ENCODE measurements at places on chromosomes 1 and 21. TPM values are rescaled to one million over a fixed set of nuclear protein-coding genes. Genes with fewer than 3 reads are reported as not detected.

LENEP gene
- 1.2 TPM for total RNA-seq

DNA sequence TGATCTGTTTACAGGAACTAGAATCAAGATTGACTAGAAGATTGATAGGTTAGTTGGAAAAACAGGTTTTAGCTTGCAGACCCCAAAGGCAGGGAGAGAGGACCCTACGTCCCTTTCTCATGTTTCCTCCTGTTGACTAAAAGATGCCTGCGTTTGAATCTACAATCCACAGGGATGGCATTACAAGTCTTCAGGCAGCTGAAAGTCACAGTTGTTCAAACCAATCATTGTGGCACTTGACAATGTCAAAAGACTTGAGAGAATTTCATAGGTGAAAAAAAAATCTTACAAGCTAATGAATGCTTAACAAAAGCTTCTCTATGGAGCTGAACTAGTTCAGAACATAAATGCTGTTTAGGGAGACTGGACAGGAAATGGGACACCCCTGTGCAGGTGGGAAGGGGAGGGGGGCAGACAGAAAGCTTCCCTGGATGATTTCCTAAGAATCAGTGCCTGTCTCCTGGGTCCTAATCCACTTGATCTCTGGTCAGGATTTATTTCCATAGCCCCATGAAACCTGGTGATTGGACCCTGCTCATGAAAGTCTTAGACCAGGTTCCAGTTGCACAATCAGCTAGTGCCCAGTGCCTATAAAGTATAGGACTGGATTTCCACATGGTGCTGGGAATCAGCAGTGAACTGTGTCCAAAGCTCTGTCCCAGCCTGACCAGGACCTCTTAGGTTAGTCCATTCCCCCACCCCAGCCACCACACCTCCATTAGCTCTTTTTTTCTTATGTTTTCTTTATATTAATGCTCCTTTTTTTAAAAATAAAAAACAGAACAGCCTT lies 91.6 kb upstream of the BCAR3 start:
- H3K4me1 ChIP-seq: peaks cover 2% of the 10 kb centered on the region
- no peak overlapping the region for H3K27ac ChIP-seq
- no peak for DNase-seq
- H3K36me3 ChIP-seq: no peaks in the 10 kb centered on the region
- H3K4me3 ChIP-seq: no peak overlapping the region

TDRD10 gene
- not detected for total RNA-seq

- H3K4me1 ChIP-seq: no peaks in the 10 kb centered on the region
- H3K4me3 ChIP-seq: no peak overlapping the region
- H3K36me3 ChIP-seq: peaks cover 37% of the 10 kb centered on the region
- no peaks in the 10 kb centered on the region for H3K27me3 ChIP-seq
- H3K27ac ChIP-seq: no peak overlapping the region
- DNase-seq: no peak
Observed at GRCh38 chr1:50522691-50523342, 99.6 kb upstream of the DMRTA2 start.

MEX3A gene
- total RNA-seq: 0.06 TPM

DNA sequence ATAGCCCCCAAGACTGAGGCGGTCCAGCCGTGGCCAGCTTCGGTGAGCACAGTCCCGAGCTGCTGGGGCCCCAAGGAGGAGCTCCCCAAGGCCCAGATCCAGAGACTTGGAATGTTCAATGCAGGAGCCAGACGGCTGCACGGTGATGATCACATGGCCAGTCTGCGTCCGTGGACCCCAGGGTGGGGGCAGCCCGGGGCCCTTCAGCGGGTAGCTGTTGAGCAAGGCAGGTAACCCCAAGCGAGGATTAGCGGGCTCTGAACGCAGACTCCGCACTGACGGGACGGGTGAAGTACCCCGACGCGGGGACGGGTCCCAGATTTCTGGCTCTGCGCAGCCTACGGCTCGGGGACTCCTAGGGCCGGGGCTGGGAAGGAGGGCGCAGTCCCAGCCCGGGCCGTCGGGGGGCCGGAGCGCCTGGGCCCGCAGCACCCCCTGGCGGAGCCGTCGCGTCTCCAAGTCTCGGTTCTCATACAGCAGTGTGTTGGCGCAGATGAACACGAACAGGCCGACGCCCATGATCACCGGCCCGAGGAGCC lies 2.7 kb downstream of the TMEM200B start:
- H3K4me1 ChIP-seq: peaks cover 4% of the 10 kb centered on the region
- DNase-seq: peak; percentile 77
- no peak overlapping the region for H3K27ac ChIP-seq
- H3K27me3 ChIP-seq: peaks cover 27% of the 10 kb centered on the region

DNA sequence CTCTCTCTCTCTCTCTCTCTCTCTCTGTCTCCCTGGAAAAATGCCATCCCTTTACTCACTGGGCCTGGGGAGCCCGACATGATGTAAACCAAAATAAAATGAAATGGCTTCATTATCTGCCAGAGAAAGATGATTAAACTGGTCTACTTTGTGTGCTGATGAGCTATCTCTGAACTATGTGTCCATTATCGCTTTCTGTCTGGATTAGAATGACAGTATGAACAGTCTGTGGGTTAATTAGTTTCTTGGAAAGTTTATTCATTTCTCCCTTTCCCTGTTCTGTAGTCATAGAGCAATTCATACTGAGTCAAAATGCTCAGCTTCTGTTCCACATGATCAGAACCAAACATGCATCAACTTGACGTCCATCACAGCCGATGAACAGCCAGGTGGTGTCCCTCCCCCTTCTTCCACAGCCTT lies 72.4 kb upstream of the KCND3 start:
- peaks cover 18% of the 10 kb centered on the region for H3K27me3 ChIP-seq
- H3K27ac ChIP-seq: no peak overlapping the region
- no peak for DNase-seq
- H3K36me3 ChIP-seq: no peaks in the 10 kb centered on the region
- H3K4me3 ChIP-seq: no peak overlapping the region

OR14K1 gene
- total RNA-seq: not detected

RNPEP gene
- 40.4 TPM for total RNA-seq

OR6K3 gene
- total RNA-seq: not detected

SPRR4 gene
- not detected for total RNA-seq

DNA sequence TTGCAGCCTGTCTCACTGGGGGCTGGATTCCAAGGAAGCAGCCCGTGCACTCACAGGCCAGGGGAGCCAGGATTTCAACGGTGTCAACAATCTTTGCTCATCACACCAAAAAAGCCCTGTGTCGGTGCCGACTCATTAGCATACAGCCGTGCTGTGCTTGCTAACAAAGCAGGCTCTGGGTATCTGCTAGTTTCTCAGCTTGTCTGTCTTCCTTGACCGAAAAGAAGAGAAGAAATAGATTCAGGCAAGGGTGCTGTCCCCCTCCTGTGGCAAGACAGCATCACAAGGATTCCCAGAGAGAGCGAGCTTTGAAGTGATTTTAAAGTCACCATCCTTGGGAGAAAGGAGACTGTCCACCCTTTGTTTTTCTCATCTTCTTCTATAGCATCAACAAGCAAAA lies 214.7 kb downstream of the SDCCAG8 start:
- no peaks in the 10 kb centered on the region for H3K27me3 ChIP-seq
- H3K4me1 ChIP-seq: peaks cover 8% of the 10 kb centered on the region

GRCh38 chr1:13600762-13601453 lies 17.3 kb downstream of the PDPN start:
- H3K4me3 ChIP-seq: no peak overlapping the region
- no peaks in the 10 kb centered on the region for H3K36me3 ChIP-seq
- H3K27ac ChIP-seq: no peak overlapping the region
- no peaks in the 10 kb centered on the region for H3K27me3 ChIP-seq
- no peak for DNase-seq

HES4 gene
- total RNA-seq: 0.61 TPM

DNA sequence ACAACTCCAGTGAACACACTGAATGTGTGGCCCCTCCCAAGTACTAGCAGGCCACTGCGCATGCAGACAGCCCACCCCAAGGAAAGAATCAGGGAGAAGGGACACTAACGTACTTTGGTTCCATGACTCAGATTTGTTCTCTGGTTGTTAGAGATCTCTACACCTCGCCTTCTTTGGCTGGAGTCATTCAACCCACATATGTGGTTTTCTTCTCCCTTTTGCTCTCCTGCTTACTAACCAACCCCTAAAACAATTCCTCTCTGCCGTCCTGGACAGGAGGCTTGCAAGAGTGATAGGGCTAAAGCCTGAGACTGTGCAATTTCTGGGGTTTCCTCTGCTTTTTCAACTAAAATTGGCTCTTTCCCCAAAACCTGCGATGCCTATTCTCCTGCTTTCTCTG lies 5.7 kb upstream of the CD48 start:
- DNase-seq: no peak
- H3K4me1 ChIP-seq: peaks cover 41% of the 10 kb centered on the region
- H3K36me3 ChIP-seq: peaks cover 1% of the 10 kb centered on the region
- H3K27me3 ChIP-seq: no peaks in the 10 kb centered on the region
- no peak overlapping the region for H3K4me3 ChIP-seq

TPTE gene
- total RNA-seq: not detected

SAMSN1 gene
- total RNA-seq: 126 TPM

DNA sequence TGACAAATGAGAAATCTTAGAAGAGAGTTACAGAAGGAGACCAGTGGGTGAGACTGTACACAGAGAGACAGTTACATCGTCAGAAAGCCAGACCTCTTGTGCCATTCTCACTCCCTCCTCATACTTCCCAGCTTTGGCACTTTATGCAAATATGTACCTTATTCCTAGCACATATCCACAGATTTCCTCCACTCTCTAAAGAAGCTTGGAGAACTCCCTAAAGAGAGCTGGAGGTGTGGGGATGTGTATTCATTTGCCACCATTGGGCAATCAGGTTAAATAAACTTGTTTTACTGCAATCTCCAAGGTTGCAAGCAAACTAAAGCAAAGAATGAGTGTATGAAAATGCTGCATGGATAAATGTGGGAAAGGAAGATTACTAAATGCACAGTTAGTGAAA lies 380.9 kb upstream of the PRMT6 start:
- H3K27ac ChIP-seq: no peak overlapping the region
- H3K36me3 ChIP-seq: no peaks in the 10 kb centered on the region
- H3K4me1 ChIP-seq: no peaks in the 10 kb centered on the region
- H3K4me3 ChIP-seq: no peak overlapping the region
- no peaks in the 10 kb centered on the region for H3K27me3 ChIP-seq

Measured in activated CD8-positive, alpha-beta memory T cell treated with anti-CD3 and anti-CD28 coated beads, Interleukin-2, amount 10 ng/mL, durations not matched to agents 7 days and 5 days (primary cell).